ENCODE measurements at places on chromosomes 5 and 9. TPM values are rescaled to one million over a fixed set of nuclear protein-coding genes. Genes with fewer than 3 reads are reported as not detected.

GRCh38 chr5:68315679-68316271 lies 100.2 kb downstream of the PIK3R1 start:
- peaks cover 17% of the 10 kb centered on the region for H3K4me1 ChIP-seq
- DNase-seq = no peak
- H3K36me3 ChIP-seq = no peaks in the 10 kb centered on the region
- H3K27ac ChIP-seq = no peak overlapping the region
- no peak overlapping the region for H3K4me3 ChIP-seq

- H3K36me3 ChIP-seq = no peaks in the 10 kb centered on the region
- H3K4me3 ChIP-seq = no peak overlapping the region
- H3K27ac ChIP-seq = no peak overlapping the region
- H3K4me1 ChIP-seq = peaks cover 4% of the 10 kb centered on the region
- H3K27me3 ChIP-seq = no peaks in the 10 kb centered on the region
- DNase-seq = no peak
Observed at GRCh38 chr9:14563902-14564624, 129.2 kb downstream of the ZDHHC21 start.

- H3K36me3 ChIP-seq = no peaks in the 10 kb centered on the region
- no peak overlapping the region for H3K4me3 ChIP-seq
- peak overlapping the region; percentile 91 for H3K27ac ChIP-seq
- H3K4me1 ChIP-seq = peaks cover 44% of the 10 kb centered on the region
- DNase-seq = no peak
Observed at GRCh38 chr5:143682929-143683386, 129.0 kb upstream of the HMHB1 start.

DNA sequence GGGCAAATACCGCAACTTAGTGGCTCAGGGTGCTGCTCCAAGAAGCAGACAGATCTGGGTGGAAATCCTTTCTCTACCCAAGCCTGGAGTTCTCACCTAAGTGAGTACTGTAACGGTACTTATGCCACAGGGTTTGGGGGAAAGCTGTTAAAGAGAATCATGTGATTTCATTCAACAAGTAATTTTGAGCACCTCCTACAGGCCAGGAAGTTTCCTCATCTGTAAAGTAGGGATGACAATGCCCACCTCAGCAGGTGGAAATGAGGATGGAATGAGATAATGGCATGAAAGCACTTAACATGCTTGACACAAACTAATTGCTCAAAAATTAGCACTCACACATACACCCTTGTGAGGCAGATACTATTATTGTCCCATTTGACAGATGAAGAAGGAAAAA lies 114.1 kb downstream of the JAKMIP2 start:
- no peak overlapping the region for H3K27ac ChIP-seq
- no peak overlapping the region for H3K4me3 ChIP-seq
- H3K4me1 ChIP-seq = no peaks in the 10 kb centered on the region
- H3K27me3 ChIP-seq = no peaks in the 10 kb centered on the region

DNA sequence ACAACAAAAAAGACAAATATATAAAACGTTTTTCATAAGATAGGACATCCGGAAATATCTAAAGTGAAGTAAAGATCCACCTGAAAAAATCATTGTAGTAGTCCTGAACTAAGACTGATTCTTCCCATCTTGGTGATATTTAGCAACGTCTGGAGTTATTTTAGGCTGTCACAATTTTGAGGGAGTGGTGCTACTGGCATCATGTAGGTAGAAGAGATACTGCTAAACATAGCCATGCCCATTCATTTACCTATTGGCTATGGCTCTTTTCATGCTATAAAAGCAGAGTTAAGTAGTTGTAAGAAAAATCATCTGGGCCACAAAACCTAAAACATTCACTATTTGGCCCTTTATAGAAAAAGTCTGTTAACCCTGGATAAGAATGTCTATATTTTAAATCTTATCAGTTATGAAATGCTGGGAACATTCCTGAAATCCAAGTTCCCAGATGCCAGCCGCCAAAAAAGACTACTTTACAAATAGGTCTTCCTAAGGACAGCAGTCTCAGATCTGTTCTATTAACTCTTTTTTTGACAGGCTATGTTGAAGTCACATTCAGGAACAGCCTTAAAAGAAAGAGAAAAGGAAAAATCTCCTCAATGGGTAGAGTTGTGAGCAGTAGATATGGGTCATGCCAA lies 27.0 kb downstream of the RAPGEF6 start:
- H3K27me3 ChIP-seq = no peaks in the 10 kb centered on the region
- H3K4me1 ChIP-seq = peaks cover 14% of the 10 kb centered on the region
- H3K4me3 ChIP-seq = no peak overlapping the region
- H3K36me3 ChIP-seq = no peaks in the 10 kb centered on the region
- no peak overlapping the region for H3K27ac ChIP-seq

DNA sequence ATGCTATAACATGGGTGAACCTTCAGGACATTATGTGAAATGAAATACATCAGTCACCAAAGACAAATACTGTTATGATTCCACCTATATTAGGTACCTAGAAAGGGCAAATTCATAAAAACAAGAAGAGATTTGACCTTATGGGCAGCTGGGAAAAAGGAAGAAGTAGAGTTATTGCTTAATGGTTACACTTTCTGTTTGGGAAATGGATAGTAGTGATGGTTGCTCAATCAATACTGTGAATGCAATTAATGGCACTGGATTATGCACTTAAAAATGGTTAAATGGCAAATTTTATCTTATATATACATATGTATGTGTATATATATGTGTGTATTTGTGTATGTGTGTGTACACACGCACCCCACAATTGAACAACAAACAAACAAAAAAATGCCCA lies 15.2 kb downstream of the FKBP15 start:
- no peak overlapping the region for H3K4me3 ChIP-seq
- no peak overlapping the region for H3K27ac ChIP-seq
- DNase-seq = no peak

DNA sequence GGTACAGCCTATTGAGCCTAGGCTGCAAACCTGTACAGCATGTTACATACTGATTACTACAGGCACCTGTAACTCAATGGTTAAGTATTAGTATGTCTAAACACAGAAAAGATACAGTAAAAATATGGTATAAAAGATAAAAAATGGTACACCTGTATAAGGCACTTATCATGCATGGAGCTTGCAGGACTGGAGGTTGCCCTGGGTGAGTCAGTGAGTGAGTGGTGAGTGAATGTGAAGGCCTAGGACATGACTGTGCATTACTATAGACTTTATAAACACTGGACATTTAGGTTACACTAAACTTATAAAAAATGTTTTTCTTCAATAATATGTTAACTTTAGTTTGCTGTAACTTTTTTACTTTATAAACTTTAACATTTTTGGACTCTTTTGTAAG lies 171.3 kb downstream of the SLC28A3 start:
- no peak overlapping the region for H3K27ac ChIP-seq
- peaks cover 30% of the 10 kb centered on the region for H3K4me1 ChIP-seq
- H3K36me3 ChIP-seq = no peaks in the 10 kb centered on the region
- DNase-seq = no peak
- H3K4me3 ChIP-seq = no peak overlapping the region
- H3K27me3 ChIP-seq = no peaks in the 10 kb centered on the region

GRCh38 chr5:80920333-80920732 lies 39.8 kb upstream of the RASGRF2 start:
- no peak overlapping the region for H3K4me3 ChIP-seq
- H3K36me3 ChIP-seq = no peaks in the 10 kb centered on the region
- H3K27ac ChIP-seq = no peak overlapping the region
- DNase-seq = no peak

DNA sequence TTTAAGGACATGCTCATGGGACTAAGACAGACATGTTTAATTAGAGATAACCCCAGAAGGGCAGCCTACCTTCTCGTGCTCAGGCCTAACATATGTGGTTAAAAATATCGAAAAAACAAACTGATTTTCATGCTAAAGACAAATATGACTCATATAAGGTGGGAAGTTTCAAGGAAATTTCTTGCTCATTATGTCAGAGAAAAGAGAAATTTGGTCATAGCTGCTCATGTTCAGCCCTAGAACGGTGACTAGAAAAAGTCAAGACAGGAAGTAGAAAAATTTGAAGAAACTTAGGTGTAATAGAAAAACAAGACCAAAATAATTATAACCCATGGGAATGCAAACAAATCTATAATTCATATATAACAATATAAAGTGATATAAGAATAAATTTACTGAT lies 120.6 kb downstream of the PRDM9 start:
- no peaks in the 10 kb centered on the region for H3K36me3 ChIP-seq
- no peaks in the 10 kb centered on the region for H3K4me1 ChIP-seq
- H3K4me3 ChIP-seq = no peak overlapping the region
- no peak overlapping the region for H3K27ac ChIP-seq
- H3K27me3 ChIP-seq = no peaks in the 10 kb centered on the region

- no peak for DNase-seq
- no peaks in the 10 kb centered on the region for H3K36me3 ChIP-seq
- H3K27me3 ChIP-seq = no peaks in the 10 kb centered on the region
Observed at GRCh38 chr5:6159832-6160430, 218.4 kb downstream of the MED10 start.

- DNase-seq = no peak
- peaks cover 7% of the 10 kb centered on the region for H3K4me1 ChIP-seq
- H3K27ac ChIP-seq = no peak overlapping the region
- no peaks in the 10 kb centered on the region for H3K27me3 ChIP-seq
- H3K4me3 ChIP-seq = no peak overlapping the region
Observed at GRCh38 chr5:31449174-31449573, 82.7 kb downstream of the DROSHA start.

DNA sequence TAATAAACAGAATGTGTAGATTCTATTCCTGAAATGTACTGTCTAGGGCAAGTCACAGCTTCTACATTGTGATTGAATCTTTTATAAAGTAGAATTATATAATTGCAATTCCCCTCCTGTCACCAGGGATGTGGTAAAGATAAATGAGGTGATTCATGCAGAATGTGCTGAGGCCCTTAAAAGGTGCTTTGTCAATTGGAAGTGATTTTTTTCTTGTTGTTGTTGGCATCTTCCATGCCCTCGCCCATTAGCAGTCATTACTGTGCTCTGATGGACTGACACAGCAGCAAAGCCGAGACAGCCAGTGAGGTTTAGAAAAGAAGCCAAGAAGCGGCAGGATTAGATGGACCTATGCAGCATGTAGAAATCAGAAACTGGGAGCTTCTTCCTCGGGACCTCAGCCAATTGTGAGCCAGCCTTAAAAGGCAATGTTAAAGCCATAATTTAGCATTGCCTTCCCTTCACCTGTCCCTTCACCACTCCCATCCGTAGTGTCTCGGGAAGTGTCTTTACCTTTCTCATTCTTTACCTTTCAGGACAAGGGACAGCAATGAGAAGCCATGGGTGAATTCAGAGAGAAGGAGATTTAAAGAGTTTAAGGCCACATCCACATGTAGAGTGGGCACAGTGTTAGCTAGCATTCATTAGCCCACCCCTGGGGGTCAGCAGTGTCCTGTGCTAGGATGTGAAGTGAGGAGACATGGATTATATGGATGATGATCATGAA lies 257.8 kb downstream of the PLK2 start:
- no peak for DNase-seq
- H3K4me1 ChIP-seq = no peaks in the 10 kb centered on the region

The IL13 gene
- not detected for total RNA-seq

The SLC36A2 gene
- not detected for total RNA-seq

The NR2F1-AS1 gene
- 40.9 TPM for total RNA-seq

The MEGF9 gene
- 21.9 TPM for total RNA-seq

The ANKRD31 gene
- 0.13 TPM for total RNA-seq

The CDKN2A gene
- 14.3 TPM for total RNA-seq

The MFAP3 gene
- total RNA-seq = 41.7 TPM

The SEMA4D gene
- total RNA-seq = 2.0 TPM

The PRR16 gene
- total RNA-seq = 18.3 TPM

The PCDHGA6 gene
- 0.18 TPM for total RNA-seq

The GGTA1 gene
- total RNA-seq = 1.1 TPM

Measured in osteocyte (in vitro differentiated cells).